Fibroblast of skin of right biceps (primary cell): ENCODE measurements at places on chromosomes 1 and 21.

- DNase-seq: no peak
Measured at GRCh38 chr1:175317779-175318178, 125.2 kb upstream of the KIAA0040 start.

GRCh38 chr1:87778896-87779295 is 450.2 kb downstream of the LMO4 start:
- peak; percentile 57 for DNase-seq

- DNase-seq: no peak
Measured at GRCh38 chr1:119602169-119602568, 45.9 kb downstream of the ZNF697 start.

DNA sequence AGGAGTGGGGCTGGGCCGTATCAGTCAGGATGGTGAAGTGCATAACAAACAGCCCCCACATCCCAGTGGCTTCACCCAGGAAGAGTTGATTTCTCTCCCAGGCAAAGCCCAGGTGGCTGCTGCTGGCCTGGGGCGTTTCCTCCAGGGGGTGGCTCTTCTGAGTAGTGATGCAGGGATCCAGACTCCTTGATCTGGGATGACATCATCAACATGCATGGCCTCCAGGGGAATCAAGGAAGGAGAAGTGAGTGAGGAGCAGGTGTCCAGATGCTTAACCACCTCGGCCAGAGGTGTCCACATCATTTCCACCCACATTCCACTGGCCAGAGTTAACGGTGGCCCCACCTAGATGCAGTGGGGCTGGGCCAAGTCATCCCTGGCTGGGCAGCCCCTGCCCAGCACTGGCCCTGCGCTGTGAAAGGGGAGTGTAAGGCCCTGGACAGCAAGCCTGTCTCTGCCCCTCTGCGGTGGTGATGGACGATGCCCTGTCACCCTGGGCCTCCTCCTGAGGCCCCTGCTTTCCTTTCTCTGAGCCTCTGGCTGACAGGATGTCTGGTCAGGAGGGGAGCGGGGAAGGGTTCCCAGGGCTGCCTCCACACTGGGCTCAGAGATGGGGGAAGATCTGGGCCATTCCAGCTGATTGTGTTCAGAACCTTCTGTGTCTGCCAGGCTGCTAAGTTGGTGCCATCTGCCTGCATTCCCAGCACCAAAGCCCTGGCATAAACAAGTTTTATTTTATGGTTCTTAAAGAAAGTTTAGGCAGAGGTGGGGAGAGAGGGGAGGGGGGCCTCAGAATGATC is 598.2 kb downstream of the MATN1 start:
- DNase-seq: no peak

DNA sequence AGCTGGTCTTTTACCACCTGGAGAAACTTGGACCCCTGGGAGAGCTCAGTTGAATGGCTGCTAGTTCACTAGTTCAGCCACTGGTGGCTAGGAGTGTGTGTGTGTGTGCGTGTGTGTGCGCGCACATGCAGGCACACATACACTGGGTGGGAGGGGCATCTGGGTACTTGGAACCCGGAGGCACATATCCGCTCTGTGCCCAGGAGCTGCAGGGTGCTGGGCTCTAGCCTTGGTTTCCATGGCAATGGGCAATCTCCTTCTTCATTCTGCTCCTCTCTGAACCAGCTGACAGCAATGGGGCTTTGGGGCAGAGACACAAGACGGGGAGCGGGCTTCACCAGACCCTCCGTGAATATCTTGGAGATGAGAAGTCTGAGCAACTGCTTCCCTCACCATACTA is 87.1 kb upstream of the DISP3 start:
- no peak for DNase-seq

GRCh38 chr1:15951341-15952153 is 24.4 kb downstream of the ZBTB17 start:
- DNase-seq: peak; percentile 41

DNA sequence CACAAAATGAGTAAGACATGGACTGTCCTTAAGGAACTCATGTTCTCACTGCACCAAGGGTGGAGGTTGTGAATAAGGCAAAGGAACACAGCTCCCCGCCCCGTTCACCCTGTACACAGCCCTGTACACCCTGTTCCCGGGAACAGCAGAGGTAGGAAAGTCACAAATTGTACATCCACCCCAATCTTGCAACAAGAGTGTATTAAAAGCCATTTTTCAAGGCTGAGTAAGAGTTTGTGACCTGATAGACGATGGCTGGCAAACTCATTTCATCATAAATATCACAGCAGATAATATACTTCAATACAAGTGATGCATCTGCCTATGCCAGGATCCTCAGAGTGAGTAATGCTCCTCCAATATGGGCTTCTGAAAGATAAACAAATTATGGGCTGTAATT is 52.5 kb upstream of the CAMK1G start:
- no peak for DNase-seq

DNA sequence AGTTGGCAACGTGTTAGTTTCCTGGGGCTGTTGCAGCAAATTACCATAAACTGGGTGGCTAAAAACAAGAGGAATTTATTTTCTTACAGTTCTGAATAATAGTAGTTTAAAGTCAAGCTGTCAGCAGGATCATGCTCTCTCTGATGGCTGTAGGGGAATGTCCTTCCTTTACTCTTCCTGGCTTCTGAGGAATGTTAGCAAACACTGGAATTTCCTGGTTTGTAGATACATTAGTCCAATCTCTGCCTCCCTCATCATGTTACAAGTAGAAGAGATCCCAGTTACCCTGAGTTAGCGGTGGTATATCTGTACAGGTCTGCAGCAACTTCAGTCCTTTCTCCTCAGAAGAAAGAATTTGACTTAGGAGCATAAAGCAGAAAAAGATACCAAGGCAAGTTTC is 2249.1 kb downstream of the NCAM2 start:
- DNase-seq: peak; percentile 16

- peak; percentile 57 for DNase-seq
Measured at GRCh38 chr1:209150114-209150513, 433.4 kb upstream of the CAMK1G start.

DNA sequence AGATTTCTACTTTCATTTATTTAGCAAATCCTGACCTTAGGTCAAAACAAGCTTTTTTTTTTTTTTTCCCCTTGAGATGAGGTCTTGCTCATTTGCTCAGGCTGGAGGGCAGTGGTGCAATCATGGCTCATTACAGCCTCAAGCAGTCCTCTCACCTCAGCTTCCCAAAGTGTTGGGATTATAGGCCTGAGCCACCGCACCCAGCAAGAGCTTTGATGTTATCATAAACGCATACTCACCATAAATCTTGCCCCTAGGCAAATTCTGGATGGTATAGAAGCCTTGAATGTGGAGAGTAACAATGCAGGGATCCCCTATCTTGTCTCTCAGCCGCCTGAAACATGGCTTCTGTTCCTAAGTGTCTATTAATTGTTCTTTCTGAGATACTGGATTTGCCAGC is 24.8 kb upstream of the CLDN8 start:
- no peak for DNase-seq

DNA sequence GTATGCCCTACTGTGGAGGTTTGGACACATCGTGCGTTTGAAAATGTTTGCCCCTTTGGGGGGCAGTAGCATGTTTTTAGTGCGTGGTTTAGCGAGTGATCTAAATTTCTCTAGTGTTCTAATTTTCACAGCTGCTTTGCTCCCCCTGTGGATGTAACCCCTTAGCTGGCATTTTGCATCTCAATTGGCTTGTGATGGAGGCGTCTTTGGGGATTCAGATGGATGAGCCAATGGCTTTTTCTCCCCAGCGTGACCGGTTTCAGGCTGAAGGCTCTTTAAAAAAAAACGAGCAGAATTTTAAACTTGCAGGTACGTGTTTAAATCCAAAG is 836 bp downstream of the CDC7 start:
- no peak for DNase-seq

GRCh38 chr21:15524855-15525254 is 204.9 kb upstream of the USP25 start:
- DNase-seq: no peak

DNA sequence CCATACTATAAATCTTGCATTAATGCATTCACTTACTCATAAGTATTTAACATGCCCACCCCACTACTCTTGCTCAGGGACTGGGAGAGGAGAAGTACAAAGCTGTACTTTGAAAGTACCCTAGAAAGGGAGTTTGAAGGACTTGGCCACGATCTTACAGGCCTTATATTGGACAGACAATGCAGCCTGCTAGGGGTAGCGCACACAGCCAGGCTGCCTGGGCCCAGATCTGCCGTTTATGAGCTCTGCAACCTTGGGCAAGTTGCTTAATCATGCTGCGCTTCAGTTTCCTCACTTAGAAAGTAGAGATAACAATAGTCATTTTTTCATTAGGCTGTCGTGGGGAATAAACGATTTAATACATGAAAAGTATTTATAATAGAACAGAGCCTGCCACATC is 110.1 kb downstream of the CDC7 start:
- DNase-seq: no peak

GRCh38 chr21:16418226-16418625 is 688.4 kb downstream of the USP25 start:
- DNase-seq: peak; percentile 62

DNA sequence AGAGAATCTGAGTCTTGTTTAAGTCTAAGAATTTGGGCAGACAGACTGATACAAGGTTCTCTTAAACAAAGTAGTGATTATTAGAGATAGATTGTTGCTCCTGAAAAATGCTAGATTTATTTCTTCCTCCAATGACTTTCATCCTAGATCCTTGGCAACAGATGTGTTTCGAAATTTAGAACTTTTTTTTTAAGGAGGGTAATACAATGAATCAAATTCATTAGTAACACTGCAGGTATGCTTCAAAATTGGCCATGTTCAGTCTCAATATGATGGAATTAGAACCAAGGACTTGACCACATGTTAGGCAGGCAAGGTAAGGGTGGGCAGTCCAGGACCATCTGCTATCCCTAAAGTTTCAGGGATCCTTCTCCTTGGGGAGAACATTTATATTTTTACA is 4.5 kb upstream of the LCE1F start:
- DNase-seq: no peak
